ENCODE measurements at places on chromosomes 4 and X.

- no peaks in the 10 kb centered on the region for H3K36me3 ChIP-seq
- no peak for DNase-seq
- H3K27me3 ChIP-seq = peaks cover 6% of the 10 kb centered on the region
Observed at GRCh38 chr4:24741910-24742309, 53.5 kb upstream of the SOD3 start.

DNA sequence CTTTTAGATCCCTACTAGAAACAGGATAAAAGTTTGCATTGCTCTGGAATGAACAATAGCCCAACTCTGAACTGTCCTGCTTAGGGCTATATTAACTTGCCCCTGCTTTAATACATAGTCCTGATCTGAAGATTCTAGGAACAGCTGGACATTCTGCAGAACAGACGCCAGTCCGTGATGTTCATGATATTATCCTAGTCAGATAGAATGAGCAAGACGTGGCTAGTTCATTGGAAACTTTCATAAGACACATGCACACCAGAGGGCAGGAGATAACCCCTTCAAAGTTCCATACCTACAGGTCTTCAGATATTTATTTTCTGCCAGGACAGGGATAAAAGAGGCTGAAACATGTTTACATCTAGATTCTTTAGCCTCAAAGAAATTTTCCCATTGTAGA is 75.5 kb upstream of the CLNK start:
- no peak overlapping the region for H3K4me3 ChIP-seq
- H3K27me3 ChIP-seq = no peaks in the 10 kb centered on the region
- no peak for DNase-seq
- H3K36me3 ChIP-seq = no peaks in the 10 kb centered on the region
- no peak overlapping the region for H3K27ac ChIP-seq

- no peak for DNase-seq
- H3K27ac ChIP-seq = no peak overlapping the region
- no peaks in the 10 kb centered on the region for H3K4me1 ChIP-seq
- H3K4me3 ChIP-seq = no peak overlapping the region
- peaks cover 31% of the 10 kb centered on the region for H3K36me3 ChIP-seq
- peaks cover 11% of the 10 kb centered on the region for H3K27me3 ChIP-seq
Observed at GRCh38 chr4:77037736-77038135, 38.1 kb downstream of the CCNI start.

GRCh38 chr4:172404676-172405075 is 591.5 kb downstream of the GALNTL6 start:
- no peaks in the 10 kb centered on the region for H3K36me3 ChIP-seq
- no peaks in the 10 kb centered on the region for H3K4me1 ChIP-seq
- H3K27me3 ChIP-seq = no peaks in the 10 kb centered on the region
- no peak overlapping the region for H3K27ac ChIP-seq
- no peak for DNase-seq
- no peak overlapping the region for H3K4me3 ChIP-seq

Data from activated CD4-positive, alpha-beta T cell treated with anti-CD3 and anti-CD28 coated beads for 36 hours (primary cell).